ENCODE measurements at places on chromosomes 3 and 15. TPM values are rescaled to one million over a fixed set of nuclear protein-coding genes. Genes with fewer than 3 reads are reported as not detected.

CRYGS gene
- not detected for total RNA-seq

- DNase-seq, result no peak
Measured at GRCh38 chr3:61802772-61803171, 241.4 kb downstream of the PTPRG start.

DNA sequence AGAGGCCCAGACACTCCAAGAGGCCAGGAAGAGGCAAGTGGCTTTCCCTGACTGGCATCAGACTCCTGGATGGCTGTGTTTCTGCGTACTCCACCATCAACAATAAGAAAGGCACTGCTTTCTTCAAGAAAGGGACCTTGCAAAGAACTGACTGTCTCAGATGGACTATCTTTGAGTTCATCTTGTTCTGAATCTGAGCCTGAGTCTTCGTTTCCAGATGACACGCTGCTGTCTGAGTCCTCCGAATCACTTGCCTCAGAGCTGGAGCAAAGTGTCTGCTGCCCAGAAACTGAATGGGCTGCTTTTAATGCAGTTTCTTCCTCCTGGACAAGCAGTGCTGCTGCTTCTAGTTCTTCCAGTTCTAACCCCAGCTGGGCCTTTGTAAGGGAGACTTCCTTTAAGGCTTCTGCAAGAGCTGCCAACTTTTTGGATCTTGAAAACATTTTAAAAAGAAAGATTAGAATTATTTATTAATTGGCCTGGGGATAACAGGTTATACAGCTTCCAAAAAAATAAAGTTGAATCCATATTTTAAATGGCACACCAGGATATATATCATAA is 97.8 kb downstream of the SHQ1 start:
- no peak for DNase-seq

GRCh38 chr3:58183221-58183620 is 27.6 kb downstream of the DNASE1L3 start:
- no peak for DNase-seq

DNA sequence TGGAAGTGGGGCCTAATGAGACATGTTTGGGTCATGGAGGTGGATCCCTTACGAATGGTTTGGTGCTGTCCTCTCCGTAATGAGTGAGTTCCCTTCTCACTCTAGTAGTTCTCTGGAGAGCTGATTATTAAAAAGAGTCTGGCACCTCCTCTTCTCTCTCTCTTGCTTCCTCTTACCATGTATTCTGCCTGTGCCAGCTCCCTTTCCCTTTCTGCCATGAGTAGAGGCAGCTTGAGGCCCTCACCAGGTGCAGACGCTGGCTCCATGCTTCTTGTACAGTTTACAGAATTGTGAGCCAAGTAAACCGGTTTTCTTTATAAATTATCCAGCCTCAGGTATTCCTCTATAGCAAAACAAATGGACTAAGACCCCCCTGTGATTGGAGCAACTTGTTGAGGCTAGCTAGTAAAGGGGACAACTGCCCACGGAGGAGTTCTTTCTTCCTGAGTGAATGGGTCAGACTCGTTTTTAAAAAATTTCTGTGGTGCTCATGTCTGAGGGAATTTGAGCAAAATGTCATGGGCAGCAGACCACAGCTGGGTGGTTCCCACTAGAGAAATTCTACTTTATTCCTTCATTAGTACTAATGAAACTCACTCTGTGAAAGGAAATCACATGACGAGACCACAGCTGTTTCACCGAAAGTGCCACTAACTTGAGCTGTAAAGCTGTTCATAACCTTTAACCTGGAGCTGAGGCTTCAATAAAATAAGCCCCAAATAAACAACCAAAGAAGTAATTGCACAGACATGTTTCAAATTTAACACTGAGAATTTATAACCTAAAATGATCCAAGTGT is 210.0 kb downstream of the NFKBIZ start:
- no peak for DNase-seq
